ENCODE measurements at places on chromosomes 3 and 15. TPM values are rescaled to one million over a fixed set of nuclear protein-coding genes. Genes with fewer than 3 reads are reported as not detected.

GRCh38 chr3:47482366-47482765 lies 6.6 kb upstream of the SCAP start:
- no peak for DNase-seq

DNA sequence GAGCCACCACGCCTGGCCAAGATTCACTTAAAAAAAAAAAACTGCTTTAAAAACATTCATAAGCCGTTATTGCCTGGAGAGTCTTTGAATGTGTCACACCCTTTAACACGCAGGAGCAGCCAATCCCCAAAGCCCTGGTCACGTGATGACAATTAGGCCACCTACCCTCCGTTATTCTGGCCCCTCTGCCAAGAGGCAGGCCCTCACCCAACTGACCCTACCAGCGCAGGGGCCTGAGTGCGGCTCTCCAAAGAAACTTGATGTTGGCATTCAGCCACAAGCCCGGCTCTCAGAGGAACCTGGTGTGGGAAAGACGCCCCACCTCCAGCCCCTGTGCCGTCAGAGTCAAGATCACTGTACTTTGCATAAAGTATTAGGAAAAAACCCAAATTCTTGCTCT lies 11.6 kb upstream of the MUC4 start:
- DNase-seq, result peak; percentile 93

DNA sequence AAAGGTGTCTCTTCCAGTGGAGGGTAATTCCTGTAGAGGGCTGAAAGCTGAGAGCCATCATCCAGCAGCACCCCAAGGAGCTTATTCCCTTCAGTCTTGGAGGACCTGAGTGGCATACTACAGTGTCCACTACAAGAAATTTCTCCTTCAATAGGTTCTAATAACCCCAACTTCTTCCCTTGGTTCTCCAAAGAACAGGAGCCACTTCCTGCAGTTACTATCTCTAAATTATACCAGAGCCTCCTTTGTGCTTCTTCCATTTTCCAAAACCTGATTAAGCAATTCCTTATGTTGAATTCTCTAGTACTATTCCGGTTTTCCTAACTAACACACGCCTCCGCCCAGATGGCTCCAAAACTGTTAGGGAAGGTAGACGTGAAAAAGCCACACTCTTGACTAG lies 50.4 kb downstream of the DCLK3 start:
- DNase-seq, result no peak

DNA sequence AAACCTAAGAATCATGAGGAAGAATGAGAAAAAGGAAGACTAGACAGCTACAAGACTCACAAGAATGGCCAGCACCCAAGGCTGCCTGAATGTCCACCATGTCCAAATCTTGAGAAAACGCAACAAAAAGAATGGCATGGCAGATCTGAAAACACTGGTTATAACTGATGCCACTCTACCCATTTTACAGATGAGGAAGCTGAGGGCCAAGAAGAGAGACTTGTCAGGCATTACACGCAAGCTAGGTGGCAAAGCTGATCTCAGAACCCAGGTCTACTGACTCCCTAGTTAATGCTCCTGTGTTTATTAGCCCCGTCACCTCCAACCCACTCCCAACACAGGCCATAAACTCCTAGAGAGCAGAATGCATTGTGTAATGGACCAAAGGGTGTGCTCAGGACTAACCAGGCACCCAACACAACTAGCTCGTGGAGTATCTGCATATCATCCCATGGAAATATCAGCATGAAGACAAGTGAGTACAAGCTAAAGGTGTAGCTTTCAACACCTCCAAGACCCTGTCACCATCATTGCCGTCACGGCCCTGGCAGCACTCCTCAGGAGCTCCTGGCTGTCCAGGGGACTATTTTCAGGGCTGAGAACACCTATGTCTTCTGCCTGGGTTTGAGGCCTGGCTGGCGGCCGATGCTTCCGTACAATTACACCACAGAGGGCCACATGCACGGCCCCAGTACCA lies 111.7 kb downstream of the XXYLT1 start:
- no peak for DNase-seq

GRCh38 chr15:81038975-81039607 lies 38.4 kb downstream of the TLNRD1 start:
- peak; percentile 4 for DNase-seq

GRCh38 chr15:90609242-90610180 lies 79.8 kb downstream of the CRTC3 start:
- no peak for DNase-seq

DNA sequence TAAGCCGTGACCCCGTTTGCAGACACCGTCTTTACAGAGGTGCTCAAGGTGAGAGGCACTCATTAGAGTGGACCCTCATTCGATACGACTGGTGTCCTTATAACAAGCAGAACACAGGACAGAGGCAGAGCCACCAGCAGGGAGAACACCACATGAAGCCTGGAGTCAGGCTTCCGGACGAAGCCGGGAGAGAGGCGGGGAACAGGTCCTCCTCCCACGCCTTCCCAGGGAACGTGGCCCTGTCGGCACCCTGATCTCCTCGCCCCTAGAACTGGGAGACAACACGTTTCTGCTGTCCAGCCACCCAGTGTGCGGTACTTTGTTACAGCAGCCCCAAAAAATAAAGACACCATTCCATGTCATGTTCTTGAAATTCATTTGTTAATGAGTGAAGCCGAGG lies 33.6 kb downstream of the ZDHHC19 start:
- no peak for DNase-seq

GRCh38 chr3:170641510-170642236 lies 55.8 kb upstream of the SLC7A14 start:
- DNase-seq, result no peak

DNA sequence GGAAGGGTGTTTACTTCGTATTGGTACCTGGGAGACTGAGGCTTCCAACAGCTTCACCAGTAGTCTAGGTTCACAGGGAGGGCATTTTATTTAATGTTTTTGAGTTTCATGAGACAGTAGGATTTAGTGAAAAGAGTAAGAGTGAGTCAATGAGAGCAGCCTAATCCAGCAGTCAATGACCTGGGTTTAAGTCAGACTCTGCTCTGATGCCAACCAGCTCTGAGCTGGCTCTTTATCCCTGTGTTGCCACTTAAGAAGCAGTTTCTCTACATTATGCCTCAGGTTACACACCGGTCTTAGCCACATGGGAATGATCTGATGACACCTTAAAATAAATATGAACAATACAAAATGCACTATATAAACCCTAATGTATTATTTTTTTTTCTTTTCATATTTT lies 59.4 kb upstream of the KCNMB2 start:
- no peak for DNase-seq

DNA sequence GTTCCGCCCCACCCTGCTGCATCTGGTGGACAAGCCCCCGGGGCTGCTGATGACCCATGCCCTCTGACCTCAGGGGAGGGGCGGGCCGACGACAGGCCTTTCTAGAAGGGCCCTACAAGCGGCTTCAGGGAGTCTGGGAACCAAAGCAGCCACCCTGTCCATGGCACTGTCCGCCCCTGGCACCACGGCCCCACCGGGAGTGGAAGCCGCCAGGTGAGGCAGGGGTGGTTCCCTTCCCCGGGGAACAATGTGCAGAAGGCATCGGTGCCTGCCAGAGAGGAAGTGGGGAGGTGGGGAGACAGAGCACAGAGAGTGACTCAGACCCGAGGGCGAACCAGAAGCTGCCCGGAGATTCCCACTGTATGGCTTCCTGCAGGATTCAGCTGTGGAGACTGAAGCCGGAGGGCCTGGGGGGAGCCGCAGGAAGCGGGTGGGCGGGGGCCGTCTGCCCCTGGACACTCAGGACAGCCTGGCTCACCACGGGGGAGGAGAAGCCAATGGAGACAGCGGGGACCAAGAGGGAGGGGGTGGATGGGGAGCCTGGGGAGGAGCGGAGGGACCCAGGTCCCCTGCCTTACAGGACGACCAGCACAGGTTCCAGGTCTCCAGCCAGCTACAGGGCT lies 134.0 kb downstream of the TPRA1 start:
- no peak for DNase-seq

DNA sequence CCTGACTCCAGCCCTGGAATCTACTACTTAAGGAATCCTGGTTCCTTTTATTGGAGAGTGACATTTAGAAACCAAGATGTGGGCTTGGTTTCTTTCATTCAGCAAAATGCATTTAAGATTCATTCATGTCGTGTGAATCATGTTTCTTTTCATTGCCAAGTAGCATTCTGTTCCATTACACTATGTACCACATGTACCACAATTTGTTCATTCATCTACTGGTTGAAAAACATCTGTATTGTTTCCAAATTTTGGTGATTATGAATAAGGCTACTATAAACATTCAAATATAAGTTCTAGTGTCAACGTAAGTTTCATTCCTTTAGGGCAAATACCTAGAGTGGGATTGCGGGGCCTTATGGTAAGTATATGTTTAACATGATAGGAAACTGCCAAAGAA lies 264.2 kb downstream of the VPS13C start:
- no peak for DNase-seq

The HGD gene
- 36.8 TPM for total RNA-seq

The TUSC2 gene
- 37.5 TPM for total RNA-seq

Measured in thyroid gland (tissue), 4 donors.